ENCODE measurements at places on chromosomes 1 and 21. TPM values are rescaled to one million over a fixed set of nuclear protein-coding genes. Genes with fewer than 3 reads are reported as not detected.

- no peak for DNase-seq
Observed at GRCh38 chr21:42336054-42336453, 14.7 kb downstream of the TFF2 start.

- no peak for DNase-seq
Observed at GRCh38 chr1:34923490-34923889, 6.0 kb downstream of the DLGAP3 start.

LAMC2 gene
- 2.0 TPM for total RNA-seq

DNA sequence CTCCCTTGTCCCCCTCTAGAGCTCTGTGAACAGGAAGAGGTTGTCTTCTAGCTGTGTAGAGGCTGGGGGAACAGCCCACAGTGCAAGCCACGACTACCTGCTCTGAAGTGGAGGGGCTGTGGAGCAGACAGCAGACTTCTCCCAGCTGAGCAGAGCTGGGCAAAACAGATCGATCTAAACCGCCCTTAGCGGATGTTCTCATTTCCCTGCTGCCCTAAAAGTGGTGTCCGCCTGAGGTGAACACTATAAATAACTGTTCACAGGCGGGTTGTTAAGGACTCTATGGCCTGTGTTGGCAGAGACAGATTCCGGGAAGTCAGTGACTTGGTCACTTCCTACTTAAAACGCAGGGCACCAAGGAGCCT, 203.2 kb downstream of the RHOU start:
- DNase-seq: no peak

PRRX1 gene
- 679 TPM for total RNA-seq

- DNase-seq: peak; percentile 7
Observed at GRCh38 chr1:215407575-215407974, 159.5 kb upstream of the KCTD3 start.

- DNase-seq: peak; percentile 52
Observed at GRCh38 chr1:177286396-177286795, 115.6 kb downstream of the BRINP2 start.
